ENCODE measurements at places on chromosomes 12 and 14.

GRCh38 chr12:82966001-82966559 lies 279.4 kb downstream of the TMTC2 start:
- no peaks in the 10 kb centered on the region for H3K27me3 ChIP-seq
- no peaks in the 10 kb centered on the region for H3K4me1 ChIP-seq
- H3K36me3 ChIP-seq, result peaks cover 3% of the 10 kb centered on the region
- no peak overlapping the region for H3K27ac ChIP-seq

- no peak for DNase-seq
- no peaks in the 10 kb centered on the region for H3K36me3 ChIP-seq
- no peaks in the 10 kb centered on the region for H3K4me1 ChIP-seq
Measured at GRCh38 chr12:121845701-121846100, 13.0 kb downstream of the HPD start.

DNA sequence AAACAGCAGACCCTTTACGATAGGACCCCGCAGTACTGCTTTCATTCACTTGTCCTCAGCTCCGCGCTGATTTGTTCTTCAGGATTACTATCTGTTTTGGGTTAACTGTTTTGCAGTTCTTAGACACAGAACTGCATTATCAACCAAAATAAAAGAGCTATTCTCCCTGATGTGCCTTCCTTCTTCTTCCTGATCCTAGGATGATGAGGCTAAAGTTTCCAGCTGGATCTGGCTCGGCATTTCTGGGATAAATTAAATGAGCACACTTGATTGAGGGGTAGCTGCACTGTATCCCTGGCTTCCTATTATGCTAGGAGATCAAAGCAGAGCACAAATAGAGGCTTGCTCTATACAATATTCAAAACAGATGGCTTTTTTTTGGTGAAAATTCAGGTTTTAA lies 165.7 kb downstream of the FBXL14 start:
- H3K4me1 ChIP-seq, result peaks cover 5% of the 10 kb centered on the region
- no peak for DNase-seq
- H3K36me3 ChIP-seq, result no peaks in the 10 kb centered on the region
- no peak overlapping the region for H3K4me3 ChIP-seq
- no peak overlapping the region for H3K27ac ChIP-seq

DNA sequence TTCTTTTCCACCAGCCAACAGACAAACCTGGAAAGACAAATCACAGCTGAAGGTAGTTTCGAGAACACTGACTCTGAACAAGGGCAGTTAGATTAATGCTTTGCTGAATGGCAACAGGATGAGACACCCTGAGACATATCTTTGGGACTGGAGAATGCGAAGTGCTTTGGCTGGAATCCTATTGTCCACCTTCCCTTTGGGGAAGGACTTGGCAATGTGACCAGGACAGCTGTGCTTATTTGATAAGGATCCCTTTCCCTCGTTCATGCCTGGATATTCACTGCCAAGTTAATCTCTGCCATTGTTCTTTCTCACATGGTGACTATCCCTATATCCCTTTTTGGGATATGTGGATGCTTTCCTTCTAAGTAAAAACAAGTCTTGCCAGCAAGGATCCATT lies 537.1 kb upstream of the SEL1L start:
- H3K36me3 ChIP-seq, result no peaks in the 10 kb centered on the region
- no peak overlapping the region for H3K4me3 ChIP-seq
- no peaks in the 10 kb centered on the region for H3K27me3 ChIP-seq
- DNase-seq, result no peak
- H3K27ac ChIP-seq, result no peak overlapping the region

- H3K4me1 ChIP-seq, result no peaks in the 10 kb centered on the region
- no peak overlapping the region for H3K4me3 ChIP-seq
- H3K27ac ChIP-seq, result no peak overlapping the region
- no peaks in the 10 kb centered on the region for H3K27me3 ChIP-seq
- H3K36me3 ChIP-seq, result no peaks in the 10 kb centered on the region
- no peak for DNase-seq
Measured at GRCh38 chr12:3464561-3464960, 26.4 kb upstream of the PRMT8 start.

- H3K27ac ChIP-seq, result no peak overlapping the region
- no peak overlapping the region for H3K4me3 ChIP-seq
- DNase-seq, result no peak
- no peaks in the 10 kb centered on the region for H3K36me3 ChIP-seq
Measured at GRCh38 chr12:97681612-97682504, 219.3 kb downstream of the RMST start.

GRCh38 chr12:101297661-101298060 lies 17.8 kb downstream of the UTP20 start:
- H3K36me3 ChIP-seq, result peaks cover 75% of the 10 kb centered on the region
- no peaks in the 10 kb centered on the region for H3K4me1 ChIP-seq
- no peak for DNase-seq
- H3K27me3 ChIP-seq, result no peaks in the 10 kb centered on the region
- no peak overlapping the region for H3K27ac ChIP-seq

- no peak overlapping the region for H3K27ac ChIP-seq
- no peak for DNase-seq
- H3K36me3 ChIP-seq, result no peaks in the 10 kb centered on the region
Measured at GRCh38 chr14:33515441-33515840, 435.4 kb downstream of the EGLN3 start.

- H3K27me3 ChIP-seq, result no peaks in the 10 kb centered on the region
- no peak for DNase-seq
- no peak overlapping the region for H3K4me3 ChIP-seq
Measured at GRCh38 chr14:70698288-70698687, 56.6 kb downstream of the TTC9 start.

GRCh38 chr14:64637735-64638473 lies 66.3 kb upstream of the PLEKHG3 start:
- H3K4me1 ChIP-seq, result peaks cover 11% of the 10 kb centered on the region
- no peak overlapping the region for H3K27ac ChIP-seq
- no peak for DNase-seq
- H3K36me3 ChIP-seq, result no peaks in the 10 kb centered on the region
- no peak overlapping the region for H3K4me3 ChIP-seq
- H3K27me3 ChIP-seq, result no peaks in the 10 kb centered on the region
